ENCODE measurements at places on chromosomes 5 and 9.

DNA sequence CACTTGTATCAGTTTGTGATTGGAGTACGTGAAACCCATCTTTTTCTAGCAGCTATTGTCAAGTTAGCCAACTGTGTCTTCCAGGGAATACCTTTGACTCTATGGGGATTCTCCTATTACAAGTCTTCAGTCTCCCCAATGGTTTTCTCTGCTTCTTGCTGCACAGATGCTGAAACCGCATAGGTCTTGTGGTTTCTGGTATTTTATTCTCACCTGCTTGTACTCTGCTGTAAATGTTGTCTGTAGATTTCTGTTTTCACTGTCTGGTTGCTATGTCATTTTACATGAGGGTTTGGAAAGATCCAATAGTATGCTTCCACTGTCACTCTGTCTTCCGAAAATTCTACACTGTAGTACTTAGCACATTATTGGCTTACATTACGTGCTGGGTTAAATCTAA lies 1196.9 kb upstream of the C9orf72 start:
- no peak for DNase-seq

DNA sequence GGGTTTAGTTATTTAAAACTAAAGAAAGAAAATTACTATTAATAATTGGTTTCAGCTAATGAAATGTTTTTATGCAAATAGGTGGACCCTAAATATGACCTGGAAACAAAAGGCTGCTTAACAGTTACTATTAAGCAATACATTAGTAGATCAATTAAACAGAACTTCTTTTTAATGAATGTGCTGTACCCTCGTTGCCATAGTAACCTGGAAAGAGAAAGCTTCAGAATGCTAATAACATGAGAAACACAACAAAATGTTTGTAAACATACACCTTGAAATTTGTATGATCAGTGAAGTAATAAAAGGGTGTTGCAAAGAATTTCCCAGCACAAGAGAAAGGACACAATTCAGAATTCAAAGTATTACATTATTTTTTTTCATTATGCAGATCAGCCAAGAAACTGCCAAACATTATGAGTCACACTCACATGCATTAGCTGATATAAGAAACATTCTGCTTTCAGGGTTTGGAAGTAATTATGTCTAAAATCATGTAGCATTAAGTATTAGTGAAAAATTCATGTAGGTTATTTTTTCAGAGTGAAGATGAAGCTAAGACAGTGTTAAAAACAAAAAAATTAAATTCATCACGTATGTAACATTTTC lies 348.3 kb downstream of the ISL1 start:
- DNase-seq = no peak

- DNase-seq = no peak
Measured at GRCh38 chr5:95904827-95905226, 56.8 kb downstream of the ELL2 start.

- no peak for DNase-seq
Measured at GRCh38 chr5:58763390-58763789, 180.5 kb downstream of the RAB3C start.

DNA sequence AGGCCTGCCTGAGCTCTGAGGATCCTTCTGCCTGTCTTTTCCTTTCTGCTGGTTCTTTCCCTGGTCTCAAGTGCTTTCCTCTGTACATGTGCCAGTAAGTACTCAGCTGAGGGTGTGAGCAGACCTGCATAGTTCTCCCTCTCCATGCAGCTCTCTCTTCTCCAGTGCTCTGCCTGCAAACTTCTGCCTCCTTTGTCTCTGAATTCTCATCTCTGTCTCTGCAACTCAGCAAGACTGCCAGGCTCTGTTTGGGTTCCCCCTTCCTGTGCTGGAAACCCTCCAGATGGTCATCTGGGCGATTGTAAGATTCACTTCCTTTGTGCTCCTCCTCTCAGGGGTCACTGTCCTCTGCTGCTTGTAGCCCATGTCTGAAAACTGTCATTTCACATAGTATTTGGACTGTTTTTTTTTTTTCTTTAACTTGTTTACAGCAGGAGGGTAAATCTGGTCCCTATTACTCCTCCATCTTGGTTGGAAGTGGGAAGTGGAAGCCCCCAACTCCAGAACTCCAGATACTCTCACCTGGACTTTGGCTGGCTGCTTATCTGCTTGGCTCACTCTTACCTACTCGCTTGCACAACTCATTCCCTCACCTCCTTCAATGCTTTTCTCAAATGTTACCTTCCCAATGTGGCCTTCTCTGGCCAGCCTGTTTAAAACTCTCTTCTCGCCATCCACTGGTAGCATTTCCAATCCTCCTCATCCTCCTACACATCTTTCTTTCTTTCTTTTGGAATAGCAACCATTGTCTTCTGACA lies 175.3 kb upstream of the TBC1D2 start:
- no peak for DNase-seq

DNA sequence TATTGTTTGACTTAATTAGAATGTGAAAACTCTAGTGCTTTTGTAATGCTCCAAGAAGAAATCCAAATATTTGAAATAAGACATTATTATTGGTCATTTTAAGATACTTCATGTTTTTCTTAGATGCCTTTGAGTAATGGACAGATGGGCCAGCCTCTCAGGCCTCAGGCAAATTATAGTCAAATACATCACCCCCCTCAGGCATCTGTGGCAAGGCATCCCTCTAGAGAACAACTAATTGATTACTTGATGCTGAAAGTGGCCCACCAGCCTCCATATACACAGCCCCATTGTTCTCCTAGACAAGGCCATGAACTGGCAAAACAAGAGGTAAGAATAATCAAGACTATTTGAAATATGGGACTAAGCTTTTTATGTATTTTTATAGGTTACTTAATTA lies 69.2 kb upstream of the SREK1 start:
- no peak for DNase-seq

DNA sequence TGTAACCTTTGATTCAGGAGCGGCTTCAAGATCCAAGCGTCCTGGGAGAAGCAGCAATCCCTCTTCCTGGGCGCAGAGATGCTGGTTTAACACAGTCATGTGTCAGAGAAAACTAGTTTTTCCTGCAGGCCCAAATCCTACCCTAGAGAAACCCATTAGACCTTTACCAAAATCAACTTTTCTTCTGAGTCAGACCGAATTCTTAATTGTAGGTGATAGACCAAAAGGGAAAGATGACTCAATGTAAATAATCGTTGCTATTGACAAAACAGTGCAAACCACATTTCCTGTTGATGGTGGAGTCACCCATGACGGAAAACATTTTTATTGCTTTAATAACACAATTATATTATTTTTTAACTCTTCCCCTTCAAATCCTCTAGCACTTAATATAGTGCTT lies 40.1 kb downstream of the SLC1A1 start:
- no peak for DNase-seq

DNA sequence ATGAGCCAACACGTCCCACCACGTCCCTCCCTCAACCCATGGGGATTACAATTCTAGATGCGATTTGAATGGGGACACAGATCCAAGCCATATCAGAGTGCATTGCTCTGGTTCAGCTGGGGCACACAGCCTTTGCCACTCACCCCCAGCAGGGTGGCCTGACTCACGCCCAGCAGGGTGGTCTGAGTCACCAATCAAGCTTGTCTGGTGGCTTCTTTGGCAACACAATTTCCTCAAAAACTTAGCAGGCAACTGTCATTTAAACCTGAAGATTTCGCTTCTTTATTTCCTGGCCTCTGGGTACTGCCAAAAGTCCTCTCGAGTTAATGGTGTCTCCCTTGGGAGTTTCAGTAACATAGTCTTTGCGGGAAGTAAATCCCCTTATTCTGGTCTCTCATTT lies 16.3 kb upstream of the SEMA5A start:
- DNase-seq = no peak

- DNase-seq = no peak
Measured at GRCh38 chr9:6098431-6098830, 83.0 kb upstream of the RANBP6 start.

DNA sequence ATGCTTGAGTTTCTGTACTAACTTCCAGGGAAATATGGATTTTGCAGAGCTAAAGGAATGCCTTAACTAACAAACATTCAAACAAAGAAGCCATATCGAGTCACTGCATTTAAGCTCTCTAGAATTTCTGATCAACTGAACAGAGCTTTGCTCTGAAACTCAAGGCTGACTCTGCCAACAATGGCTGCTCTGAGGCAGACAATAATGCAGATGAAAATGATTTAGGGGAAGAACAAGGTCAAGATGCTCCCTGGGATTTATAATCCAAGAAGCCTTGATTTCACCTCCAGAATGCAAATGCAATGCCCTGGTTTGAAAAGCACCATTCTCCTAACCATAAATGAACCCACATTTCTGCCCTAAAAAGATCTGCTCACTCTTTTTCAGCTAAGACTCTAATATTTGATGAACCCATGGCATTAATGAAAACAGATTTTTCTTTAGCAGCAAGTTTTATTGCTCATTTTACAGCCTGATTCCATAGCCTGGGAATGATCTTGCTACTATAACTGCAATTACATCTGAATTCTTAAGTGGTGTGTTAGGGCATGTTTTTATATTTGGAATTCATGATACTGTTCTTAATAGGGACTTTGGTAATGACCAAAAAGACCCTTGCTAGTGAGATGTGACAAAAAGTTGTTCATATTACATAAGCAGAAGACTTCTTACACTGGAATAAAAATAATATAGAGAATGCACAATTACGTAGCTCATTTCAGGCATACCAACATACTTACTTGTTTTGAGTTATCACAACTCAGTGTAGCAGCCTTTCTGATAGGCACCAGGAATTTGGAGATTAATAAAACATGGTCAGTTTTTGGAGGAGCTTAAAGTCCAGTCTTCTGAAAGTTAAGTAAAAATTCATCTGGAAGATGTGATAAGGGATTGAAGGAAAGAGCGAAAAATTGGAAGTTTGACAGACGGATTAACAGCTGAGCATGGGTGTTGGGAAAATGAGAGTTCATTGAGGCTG lies 169.4 kb downstream of the TRPM3 start:
- no peak for DNase-seq

DNA sequence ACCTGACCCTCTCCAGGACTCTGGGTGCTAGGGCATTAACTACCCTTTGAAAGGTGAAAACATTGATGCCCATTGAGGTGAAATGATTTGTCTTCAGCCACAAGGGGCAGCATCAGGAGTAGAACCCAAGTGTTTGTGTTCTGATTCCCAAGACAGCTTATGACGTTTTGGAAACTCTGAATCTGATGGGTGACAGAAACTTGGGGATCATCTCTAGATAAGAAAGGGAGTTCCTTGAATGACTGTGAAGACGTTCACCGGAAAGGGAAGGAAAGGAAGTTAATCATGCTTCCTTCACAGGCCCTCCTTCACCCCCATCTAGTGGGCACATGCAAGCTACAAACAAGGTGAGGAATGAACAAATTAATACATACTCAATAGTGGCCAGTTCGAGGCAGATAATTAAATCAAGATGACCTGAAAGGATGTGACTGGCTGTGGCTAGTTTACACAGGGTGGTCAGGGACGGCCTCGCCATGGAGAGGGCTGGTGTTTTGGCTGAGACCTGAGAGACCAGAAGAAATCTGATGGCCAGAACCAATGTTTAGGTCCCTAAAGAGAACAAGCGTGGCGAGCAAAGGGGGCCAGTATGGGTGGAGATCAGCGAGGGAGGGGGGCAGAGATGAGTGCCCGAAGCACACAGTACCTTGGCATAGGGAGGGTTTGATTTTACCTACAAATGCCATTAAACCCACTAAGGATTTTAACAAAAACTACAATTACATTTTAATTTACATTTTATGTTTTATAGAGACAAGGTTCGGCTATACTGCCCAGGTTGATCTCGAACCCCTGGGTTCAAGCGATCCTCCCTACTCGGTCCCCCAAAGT lies 937 bp upstream of the SLC26A2 start:
- no peak for DNase-seq

- no peak for DNase-seq
Measured at GRCh38 chr9:93054758-93055704, 3.5 kb upstream of the SUSD3 start.

GRCh38 chr9:26483991-26484390 lies 408.6 kb downstream of the CAAP1 start:
- DNase-seq = no peak

GRCh38 chr5:80569086-80569960 lies 757 bp downstream of the ANKRD34B start:
- peak; percentile 83 for DNase-seq

- no peak for DNase-seq
Measured at GRCh38 chr5:58077966-58078365, 381.9 kb downstream of the PLK2 start.

GRCh38 chr5:150263801-150264621 lies 25.6 kb downstream of the CAMK2A start:
- no peak for DNase-seq

DNA sequence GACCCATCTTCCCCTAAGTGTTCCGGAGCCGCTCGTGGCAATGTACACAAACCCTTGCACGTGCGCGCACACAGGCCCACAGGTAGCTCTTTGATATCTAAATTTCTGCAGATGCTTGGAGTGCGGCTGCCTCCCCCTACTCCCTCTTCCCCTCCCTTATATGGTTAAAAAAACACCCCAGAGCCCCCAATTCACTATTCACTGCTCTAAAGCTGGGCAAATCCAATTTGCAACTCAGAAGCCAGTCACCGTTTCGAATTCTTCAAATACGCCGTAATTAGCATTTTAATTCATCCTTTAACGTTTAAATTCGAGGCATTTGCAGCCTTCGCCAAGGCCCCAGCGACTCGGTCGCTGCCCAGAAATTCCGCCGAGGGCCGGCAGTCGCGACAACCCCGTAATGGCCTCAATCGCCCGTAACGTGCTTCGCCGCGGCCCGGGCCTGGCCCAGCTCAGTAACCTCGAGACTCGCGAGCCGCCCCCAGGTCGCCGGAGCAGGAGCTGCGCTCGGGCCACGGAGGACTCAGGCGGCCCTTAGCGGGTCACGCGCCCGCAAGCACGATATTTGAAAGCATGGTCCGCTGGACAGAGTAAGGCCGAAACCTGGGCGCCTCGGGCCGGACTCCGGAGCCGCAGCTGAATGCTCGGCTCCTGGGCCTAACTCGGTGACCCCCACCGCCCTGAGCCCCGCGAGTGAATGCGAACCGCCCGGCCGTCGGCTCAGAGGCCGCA lies 1.3 kb downstream of the IRX2 start:
- DNase-seq = no peak

- DNase-seq = no peak
Measured at GRCh38 chr5:88676637-88677375, 206.2 kb downstream of the MEF2C start.

GRCh38 chr5:93874491-93874890 lies 133.1 kb upstream of the POU5F2 start:
- DNase-seq = no peak

DNA sequence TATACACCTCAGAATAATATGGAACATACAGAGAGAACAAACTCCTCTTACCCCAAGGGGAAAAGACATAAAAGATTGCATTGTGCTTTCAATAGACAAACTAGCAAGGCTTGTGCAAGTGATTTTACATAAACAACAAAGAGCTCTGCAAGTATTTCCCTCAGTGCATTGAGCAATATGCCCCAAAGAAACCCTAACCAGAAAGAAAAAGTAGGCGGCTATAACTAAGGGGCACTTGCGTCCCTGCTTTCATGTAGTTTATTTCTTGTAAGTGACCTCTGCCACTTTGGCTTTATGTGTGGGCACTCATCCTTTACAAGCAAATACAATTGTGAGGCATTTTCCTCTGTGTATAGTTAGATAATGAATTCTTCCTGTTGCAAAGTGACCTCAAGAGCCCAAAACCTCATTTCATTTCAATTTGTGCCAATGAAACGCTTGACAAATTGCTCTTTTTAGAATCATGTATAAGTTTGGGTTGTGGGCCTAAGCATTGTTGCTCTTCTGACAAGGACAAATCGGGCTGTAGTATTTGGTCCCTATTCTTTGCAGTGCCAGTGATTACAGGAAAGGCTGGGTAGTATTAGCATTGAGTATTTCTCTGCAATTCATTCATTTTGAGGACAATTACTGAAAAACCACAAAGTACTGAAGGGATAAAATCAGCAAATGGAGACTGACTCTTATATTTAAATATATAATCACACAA lies 282.2 kb downstream of the DTWD2 start:
- no peak for DNase-seq
